ENCODE measurements at places on chromosomes 6 and 20.

GRCh38 chr6:37230104-37230503 lies 27.5 kb upstream of the TBC1D22B start:
- DNase-seq, result no peak

- no peak for DNase-seq
These were observed 83.4 kb upstream of the FRMD1 start for GRCh38 chr6:168162366-168162765.

DNA sequence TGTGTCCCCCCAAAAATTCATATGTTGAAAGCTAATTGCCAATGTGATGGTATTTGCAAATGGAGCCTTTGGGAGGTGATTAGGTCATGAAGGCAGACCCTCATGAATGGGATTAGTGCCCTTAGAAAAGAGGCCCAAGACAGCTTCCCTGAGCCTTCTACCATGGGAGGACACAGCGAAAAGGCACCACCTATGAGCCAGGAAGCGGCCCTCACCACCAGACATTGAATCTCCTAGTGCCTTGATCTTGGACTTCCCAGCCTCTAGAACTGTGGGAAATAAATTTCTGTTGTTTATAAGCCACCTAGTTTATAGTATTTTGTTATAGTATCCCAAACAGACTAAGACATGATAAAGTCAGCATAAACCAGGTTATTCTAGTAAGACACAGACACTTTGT lies 18.9 kb downstream of the EDN1 start:
- no peak for DNase-seq

DNA sequence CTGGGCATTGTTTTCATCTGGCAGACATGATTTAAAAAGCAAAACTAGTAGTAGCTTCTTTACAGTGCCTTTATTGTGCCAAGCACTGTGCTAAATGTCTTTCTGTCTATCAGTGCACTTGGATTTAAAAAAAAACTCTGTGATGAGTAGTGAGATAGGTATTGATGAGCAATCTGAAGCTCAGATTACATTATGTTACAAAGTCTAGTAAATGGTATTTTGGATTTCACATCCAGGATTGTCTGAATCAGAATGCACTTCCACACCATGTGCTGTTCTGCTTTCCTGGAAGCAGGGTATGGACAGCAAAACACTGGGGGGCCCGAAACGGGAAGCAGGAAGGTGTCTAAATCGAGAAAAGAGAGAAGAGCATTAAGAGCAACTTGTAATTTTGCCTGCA lies 103.4 kb upstream of the CCN2 start:
- DNase-seq, result peak; percentile 38

DNA sequence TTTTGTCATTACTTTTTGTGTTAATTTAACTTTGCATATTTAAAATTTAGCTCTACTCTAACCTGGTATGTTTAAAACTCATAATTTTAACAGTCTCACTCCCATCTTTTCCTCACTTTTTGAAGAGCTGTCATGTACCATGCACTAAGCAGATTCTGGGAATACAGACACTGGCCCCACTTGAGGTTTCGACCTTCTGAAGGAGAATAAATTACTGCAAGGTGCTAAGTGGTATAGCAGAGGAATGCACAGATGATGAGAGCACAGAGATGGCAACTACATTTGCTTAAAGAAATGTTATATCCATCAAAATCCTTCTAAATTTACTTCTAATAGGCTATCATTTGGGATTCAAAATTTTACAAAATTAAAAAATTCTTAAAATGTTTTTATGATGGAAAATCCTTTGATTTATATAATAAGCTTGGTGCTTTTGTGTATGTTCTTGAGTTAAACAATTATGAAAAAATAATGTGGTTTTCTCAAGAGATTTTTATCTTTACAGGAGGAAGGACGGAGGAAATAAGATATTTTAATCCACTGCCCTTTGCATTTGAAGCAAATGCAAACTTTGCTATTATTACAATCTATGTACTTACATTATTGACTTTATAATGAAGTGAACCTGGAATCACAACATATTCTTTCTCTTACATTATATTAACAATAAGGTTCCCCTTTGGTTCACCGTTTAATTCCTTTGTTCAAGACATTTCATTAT lies 79.3 kb downstream of the AHI1 start:
- DNase-seq, result no peak

- DNase-seq, result no peak
These were observed 125.7 kb downstream of the TTLL2 start for GRCh38 chr6:167450626-167451025.

- no peak for DNase-seq
These were observed 48.7 kb downstream of the PDYN start for GRCh38 chr20:1945134-1945618.

- no peak for DNase-seq
These were observed 180.8 kb downstream of the BCAS1 start for GRCh38 chr20:53889411-53890148.
